ENCODE measurements at places on chromosomes 7 and 10. TPM values are rescaled to one million over a fixed set of nuclear protein-coding genes. Genes with fewer than 3 reads are reported as not detected.

DNA sequence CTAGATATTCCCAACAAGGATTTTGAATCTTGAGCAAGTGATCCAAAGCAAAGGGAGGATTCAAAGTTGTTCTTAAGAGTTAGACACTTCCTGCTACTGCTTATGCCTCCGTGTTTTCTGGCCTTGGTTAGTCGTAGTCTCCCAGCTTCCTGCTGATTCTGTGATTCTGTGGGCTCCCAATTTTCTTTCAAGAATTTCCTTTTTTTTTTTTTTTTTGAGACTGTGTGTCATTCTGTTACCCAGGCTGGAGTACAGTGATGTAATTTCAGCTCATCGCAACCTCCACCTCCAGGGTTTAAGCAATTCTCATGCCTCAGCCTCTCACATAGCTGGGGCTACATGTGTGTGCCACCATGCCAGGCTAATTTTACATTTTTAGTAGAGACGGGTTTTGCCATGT is 4.4 kb upstream of the ITGB8 start:
- DNase-seq = no peak

DNA sequence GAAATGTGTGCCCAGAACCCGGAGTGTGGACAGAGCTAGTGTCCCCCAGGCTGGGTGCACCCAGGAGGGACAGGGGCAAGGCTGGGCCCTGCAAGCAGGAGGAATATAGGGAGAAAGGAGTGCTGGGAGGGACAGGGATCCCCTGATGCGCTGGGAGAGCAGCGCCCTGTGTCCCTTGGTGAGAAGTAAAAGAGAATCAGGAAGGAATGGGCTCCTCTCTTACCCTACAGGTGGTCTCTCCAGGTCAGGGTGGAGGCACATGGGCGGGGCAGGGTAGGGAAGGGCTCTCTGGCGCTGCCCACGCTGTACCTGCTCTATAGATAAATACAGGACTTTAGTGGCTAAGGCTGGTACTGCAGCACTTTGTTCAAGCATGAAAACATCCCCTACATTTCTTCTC is 753.8 kb downstream of the GRID1 start:
- DNase-seq = no peak

GRCh38 chr7:43278088-43278644 is 165.7 kb downstream of the HECW1 start:
- DNase-seq = no peak

GRCh38 chr7:112819536-112819935 is 29.3 kb upstream of the TMEM168 start:
- DNase-seq = no peak

DNA sequence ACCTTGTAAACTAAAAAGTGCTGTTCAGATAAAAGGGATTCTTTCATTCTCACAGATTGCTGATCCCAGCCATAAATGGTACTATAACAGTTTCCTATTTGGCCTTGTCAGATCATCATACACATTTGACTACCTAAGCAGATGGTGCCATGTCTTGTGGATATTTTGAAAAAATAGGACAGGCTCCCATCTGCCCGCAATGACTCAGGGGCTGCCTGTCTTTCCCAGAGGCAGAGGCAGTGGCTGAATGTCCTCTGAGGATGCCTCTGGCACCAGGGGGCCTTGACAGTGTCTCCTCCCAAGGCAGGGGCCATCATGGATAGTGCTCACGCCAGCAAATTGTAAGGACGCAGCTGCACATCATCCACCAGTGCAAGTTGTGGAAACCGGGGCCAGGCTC is 323.0 kb upstream of the PODXL start:
- DNase-seq = no peak

DNA sequence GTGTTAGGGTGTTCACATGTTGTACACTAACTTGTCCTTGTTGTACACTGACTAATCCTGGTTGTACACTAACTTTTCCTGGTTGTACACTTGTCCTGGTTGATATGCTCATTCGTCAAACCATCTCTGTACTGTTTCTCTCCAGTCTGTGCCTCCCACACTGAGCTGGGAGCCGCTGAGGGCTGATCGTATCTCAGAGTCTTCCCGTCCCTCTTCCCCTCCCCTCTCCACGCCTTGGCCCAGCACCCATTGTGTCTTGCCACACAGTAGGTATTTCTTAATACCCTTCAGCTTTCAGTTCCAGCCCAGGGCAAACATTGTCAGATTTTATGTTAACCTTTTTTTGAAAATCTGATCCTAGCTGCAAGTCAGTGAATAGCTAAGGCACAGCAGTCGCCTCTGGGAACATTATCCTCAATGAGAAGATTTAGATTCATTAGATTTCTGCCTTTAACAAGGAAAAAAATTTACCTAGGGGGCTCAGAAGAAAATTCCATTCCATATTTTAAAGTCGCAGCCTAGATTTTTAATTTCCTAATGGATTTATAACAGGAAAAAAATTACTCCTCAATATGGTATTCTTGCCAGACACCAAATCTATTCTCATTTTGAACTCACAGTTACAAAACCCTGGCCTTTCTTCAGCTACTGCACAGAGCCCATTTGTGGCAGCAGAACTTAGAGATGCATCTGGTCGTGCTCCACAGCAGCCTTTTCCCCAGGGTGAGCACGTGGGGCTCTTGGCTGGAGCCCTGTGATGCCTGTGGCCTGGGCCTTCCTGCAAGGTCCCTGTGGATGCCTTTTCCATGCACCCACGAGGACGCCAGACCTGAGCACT is 33.0 kb upstream of the CHST15 start:
- no peak for DNase-seq

- DNase-seq = no peak
Observed at GRCh38 chr10:66291133-66291532, 634.7 kb upstream of the LRRTM3 start.

DNA sequence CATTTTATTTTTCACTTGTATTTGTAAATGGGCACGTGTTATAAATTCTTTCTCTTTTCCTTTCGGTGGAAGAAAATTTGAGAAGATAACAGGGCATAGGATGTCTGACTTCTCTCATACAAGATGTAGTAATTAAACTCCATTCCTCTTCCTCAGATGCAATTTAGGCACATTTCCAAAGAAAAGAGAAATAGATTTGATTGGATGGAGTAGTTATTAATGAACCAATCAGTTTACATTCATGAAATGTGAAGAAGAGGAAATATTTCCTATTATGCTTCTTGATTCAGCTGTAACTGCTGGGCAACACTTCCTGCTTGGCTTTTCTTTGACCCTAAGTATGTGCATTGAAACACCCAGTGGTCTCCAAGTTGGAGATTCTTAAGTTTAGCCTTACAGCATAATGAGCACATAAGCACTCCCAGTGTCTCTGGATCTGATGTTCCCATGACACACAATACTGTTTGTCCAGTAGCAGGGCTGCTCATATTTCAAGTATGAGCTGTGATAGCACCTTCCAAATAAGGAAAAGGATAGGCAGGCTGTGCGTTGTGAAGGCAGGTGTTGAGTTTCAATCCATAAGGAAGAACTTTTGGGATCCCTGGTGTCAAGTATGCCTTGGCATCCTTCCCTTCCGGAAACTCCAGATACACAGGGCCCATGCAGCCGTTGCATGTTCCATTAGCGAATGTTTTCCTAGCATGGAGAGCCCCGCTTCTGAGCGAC is 33.4 kb upstream of the COBL start:
- no peak for DNase-seq

GRCh38 chr7:98995111-98995510 is 116.8 kb downstream of the TRRAP start:
- DNase-seq = no peak

GRCh38 chr7:158824028-158824427 is 5.3 kb downstream of the ESYT2 start:
- DNase-seq = no peak

DNA sequence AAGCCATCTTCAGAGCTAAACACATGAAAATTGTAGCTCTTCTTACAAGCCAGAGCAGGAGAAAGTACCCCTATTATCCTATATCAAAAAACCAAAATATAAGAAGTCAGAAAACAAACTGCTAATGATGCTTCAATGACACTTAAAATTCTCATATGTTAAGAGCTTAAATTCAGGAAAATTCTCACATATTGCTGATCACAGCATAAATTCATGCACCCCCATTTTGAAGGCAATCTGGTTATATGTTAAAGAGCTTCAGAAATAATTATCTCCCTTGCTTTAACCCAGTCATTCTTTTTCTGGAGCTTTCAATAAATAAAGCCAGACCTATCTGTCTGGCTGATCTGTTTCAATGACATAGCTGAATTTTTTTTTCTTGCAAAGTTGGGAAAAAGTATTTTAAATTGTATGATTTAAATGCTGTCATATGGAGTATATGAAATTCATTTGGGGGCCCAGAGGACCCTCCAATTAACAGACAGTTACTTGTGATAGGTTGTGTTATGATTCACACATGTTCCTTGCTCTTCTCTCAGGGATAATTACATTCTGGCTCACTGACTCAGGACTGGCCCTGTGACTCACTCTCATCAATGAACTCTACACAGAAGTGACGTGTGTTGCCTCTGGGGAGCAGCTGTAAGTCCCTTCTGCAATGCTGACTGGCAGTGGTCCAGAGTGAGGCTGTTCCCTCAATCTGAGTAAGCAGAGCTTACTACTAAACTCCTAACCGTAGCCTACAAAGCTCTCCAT is 85.2 kb downstream of the HGF start:
- DNase-seq = peak; percentile 98

Gene CPA4
- total RNA-seq = 32.7 TPM

Gene HOXA9
- 18.8 TPM for total RNA-seq

Gene CCDC3
- 56.8 TPM for total RNA-seq

Gene C7orf33
- total RNA-seq = not detected
